A549 treated with Hydrocortisone at 1 μM for 4 hours (cell line): ENCODE measurements at places on chromosomes 12 and 14. TPM values are rescaled to one million over a fixed set of nuclear protein-coding genes. Genes with fewer than 3 reads are reported as not detected.

CEP170B gene
- total RNA-seq, result 21.6 to 26.6 TPM (median 22.6 TPM) in 5 replicates

CHFR gene
- total RNA-seq, result 20.6 to 26.6 TPM (median 22.6 TPM) in 5 replicates

TSHR gene
- total RNA-seq, result not detected in 5 replicates

ADAM20 gene
- total RNA-seq, result not detected in 5 replicates

OTOGL gene
- not detected in 5 replicates for total RNA-seq

TMEM179 gene
- total RNA-seq, result 0.10 to 0.43 TPM (median 0.35 TPM) in 5 replicates

DACT1 gene
- total RNA-seq, result 0.42 to 0.62 TPM (median 0.58 TPM) in 5 replicates

OR4K1 gene
- total RNA-seq, result not detected in 5 replicates

SYCP3 gene
- 0.18 TPM in 1 of 5 replicates, not detected in the others for total RNA-seq

RPL10L gene
- total RNA-seq, result not detected in 5 replicates

TROAP gene
- 74.4 to 87.6 TPM (median 83.8 TPM) in 5 replicates for total RNA-seq

RAD51AP1 gene
- 14.8 to 26.3 TPM (median 17.7 TPM) in 5 replicates for total RNA-seq

GRIP1 gene
- 2.6 to 4.2 TPM (median 3.1 TPM) in 5 replicates for total RNA-seq

TAS2R19 gene
- 0.13 to 0.17 TPM (median 0.14 TPM) in 3 of 5 replicates, not detected in the others for total RNA-seq

C14orf39 gene
- total RNA-seq, result not detected in 5 replicates

INSM2 gene
- total RNA-seq, result 0.05 to 0.10 TPM (median 0.05 TPM) in 4 of 5 replicates, not detected in the other

CLEC14A gene
- total RNA-seq, result not detected in 5 replicates

PELI2 gene
- 0.73 to 1.3 TPM (median 1.2 TPM) in 5 replicates for total RNA-seq

NCAPD2 gene
- total RNA-seq, result 52.3 to 78.1 TPM (median 59.3 TPM) in 5 replicates

NTN4 gene
- 36.5 to 45.2 TPM (median 42.3 TPM) in 5 replicates for total RNA-seq

GLS2 gene
- total RNA-seq, result 0.13 to 0.31 TPM (median 0.21 TPM) in 5 replicates

MYH6 gene
- 0.03 to 0.16 TPM (median 0.12 TPM) in 5 replicates for total RNA-seq

TIGAR gene
- 39.3 to 44.4 TPM (median 42.6 TPM) in 5 replicates for total RNA-seq

KCNC2 gene
- not detected in 5 replicates for total RNA-seq

SERPINA1 gene
- total RNA-seq, result 1.2 to 2.2 TPM (median 1.9 TPM) in 5 replicates

TNS2 gene
- total RNA-seq, result 45.0 to 60.3 TPM (median 57.6 TPM) in 5 replicates

PMCH gene
- total RNA-seq, result not detected in 5 replicates

SIX6 gene
- not detected in 5 replicates for total RNA-seq

DNAI7 gene
- total RNA-seq, result 0.08 to 0.41 TPM (median 0.20 TPM) in 5 replicates

C1R gene
- total RNA-seq, result 27.6 to 49.7 TPM (median 32.4 TPM) in 5 replicates

SDS gene
- total RNA-seq, result 0.48 to 2.1 TPM (median 1.9 TPM) in 5 replicates

SLC8A3 gene
- not detected in 5 replicates for total RNA-seq
